ENCODE measurements at places on chromosomes 16 and 17.

GRCh38 chr16:31202414-31203375 is at the start of gene PYCARD:
PYCARD (minus strand) TSS chr16:31202760; CDS start chr16:31202690, 70 bp downstream.
- DNase-seq = peak; percentile 54

GRCh38 chr17:60729854-60730253 is 52.2 kb downstream of the BCAS3 start:
- no peak for DNase-seq

GRCh38 chr17:76153640-76154039 is 12.6 kb upstream of the FOXJ1 start:
- peak; percentile 9 for DNase-seq

DNA sequence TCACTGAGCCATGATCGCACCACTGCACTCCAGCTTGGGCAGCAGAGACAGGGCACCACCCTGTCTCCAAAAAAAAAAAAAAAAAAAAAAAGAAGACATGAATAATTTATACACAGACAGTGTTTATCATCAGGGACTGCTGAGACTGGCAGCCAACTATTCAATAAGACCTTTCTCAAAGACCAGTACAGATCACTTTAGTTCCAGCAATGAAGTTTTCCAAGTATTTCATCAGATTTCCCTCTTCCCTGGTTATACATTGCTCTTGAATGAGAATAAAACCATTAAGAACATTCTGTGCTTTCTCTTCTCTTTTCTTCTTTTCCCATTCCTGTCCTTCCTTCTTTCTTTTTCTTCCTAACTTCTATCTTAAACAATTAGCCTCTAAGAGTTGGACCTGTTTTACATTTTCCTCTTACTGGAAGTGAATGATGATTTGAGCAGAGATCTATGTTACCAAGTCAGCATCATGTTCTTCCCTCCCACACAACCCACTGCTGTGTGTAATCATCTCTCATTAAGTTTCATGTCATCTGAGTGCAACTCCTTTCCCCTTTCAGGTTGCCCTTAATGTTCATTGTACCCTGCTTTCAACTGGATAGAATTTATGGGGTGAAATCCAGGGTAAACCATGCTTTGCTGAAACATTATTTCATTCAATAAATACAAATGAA is 35.9 kb upstream of the SMIM36 start:
- DNase-seq = peak; percentile 28

- DNase-seq = no peak
Measured at GRCh38 chr17:789160-789840, 7.1 kb downstream of the MRM3 start.

- DNase-seq = no peak
Measured at GRCh38 chr16:5523829-5524228, 426.2 kb upstream of the EEF2KMT start.

GRCh38 chr16:19582050-19582831 is 26.7 kb downstream of the VPS35L start:
- DNase-seq = no peak

DNA sequence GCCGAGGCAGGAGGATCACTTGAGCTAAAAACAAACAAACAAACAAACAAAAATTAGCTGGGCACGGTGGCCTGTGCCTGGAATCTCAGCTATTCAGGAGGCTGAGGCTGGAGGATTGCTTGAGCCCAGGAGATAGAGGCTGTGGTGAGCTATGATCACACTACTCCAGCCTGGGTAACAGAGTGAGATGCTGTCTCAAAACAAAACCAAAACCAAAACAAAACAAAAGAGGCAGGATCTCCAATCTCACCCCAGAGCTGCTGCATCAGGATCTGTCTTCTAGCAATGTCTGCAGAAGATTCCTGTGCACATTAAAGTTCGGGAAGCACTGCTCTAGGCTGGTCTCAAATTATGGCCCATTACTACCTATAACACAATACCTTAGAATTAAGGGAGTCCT is 43.1 kb downstream of the MAP2K6 start:
- no peak for DNase-seq

DNA sequence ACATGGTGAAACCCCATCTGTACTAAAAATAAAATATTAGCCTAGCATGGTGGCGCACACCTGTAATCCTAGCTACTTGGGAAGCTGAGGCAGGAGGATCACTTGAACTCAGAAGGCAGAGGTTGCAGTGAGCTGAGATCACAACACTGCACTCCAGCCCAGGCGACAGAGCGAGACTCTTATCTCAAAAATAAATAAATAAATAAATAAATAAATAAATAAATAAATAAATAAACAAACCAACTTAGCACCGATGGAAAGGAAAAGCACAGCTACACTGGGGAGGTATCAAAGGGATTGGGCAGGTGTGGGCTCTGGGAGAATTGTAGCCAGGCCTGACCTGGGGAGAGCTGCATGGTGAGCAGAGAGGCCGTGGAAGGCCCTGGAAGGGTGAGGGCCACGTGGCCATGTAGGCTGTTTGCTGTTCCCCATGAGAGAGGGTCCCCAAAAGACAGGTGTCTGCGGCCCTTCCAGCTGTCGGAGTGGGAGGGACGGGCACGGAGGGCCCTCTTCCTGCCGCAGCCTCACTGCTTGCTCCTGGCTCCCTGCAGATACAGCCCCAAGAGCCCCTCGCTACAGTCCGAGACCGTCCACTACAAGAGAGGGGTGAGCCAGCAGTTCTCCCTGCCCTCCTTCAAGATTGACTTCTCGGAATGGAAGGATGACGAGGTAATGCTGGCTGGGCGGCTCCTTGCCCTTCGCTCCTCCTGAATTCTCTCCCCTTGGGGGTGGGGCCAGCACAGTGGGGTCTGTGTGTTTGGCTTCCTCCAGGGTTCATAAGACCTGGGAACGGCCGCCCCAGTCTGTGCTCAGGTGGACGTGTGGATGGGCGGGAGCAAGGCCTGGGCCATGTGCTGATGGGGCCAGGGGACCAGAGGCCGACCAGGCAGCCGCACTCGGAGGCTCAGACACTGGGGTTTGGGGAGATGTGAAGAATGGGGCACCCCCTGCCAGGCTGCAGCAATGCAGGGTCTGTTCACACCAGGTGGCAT is 32.4 kb downstream of the MGRN1 start:
- DNase-seq = no peak

DNA sequence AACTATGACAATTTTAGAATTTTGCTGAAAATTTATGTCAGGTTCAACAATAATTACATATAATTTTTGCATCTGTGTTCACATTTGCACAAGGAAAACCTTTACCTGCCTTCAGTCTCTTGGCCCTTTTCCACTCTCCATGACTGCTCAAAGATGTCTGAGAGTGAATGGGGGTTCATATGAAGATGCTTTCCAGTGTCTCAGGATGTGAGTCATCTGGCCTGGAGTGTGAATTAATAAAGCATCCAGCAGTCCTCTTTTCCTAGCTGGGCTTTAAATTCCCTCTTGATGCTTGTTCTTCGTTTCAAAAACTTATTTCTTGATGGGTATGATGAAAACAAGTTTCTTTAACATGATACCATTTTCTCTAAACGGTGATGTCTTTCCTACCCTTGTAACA is 99.9 kb downstream of the CDK5R1 start:
- DNase-seq = no peak

GRCh38 chr16:49382916-49383315 is 9.3 kb downstream of the C16orf78 start:
- DNase-seq = no peak

- DNase-seq = no peak
Measured at GRCh38 chr17:21171309-21171922, 42.5 kb downstream of the TMEM11 start.

DNA sequence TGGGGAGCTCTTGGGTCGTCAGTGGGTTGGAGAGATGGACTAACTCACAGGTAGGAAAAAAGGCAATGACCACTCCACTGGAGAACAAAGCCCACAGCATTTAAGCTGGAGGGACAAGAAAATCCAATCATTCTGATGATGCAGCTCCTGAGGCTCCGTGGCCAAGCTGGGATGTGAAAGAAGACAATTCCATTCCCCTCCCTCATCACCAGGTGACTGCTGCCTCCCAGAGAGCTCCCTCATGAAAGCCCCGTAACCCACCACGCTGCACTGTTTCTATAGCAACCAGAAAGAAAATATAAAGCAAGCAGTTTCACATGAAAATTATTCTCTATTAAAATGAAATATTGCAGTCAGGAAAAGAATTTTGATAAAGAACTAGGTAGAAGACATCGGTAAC is 15.2 kb downstream of the ANKRD11 start:
- no peak for DNase-seq

- DNase-seq = peak; percentile 14
Measured at GRCh38 chr16:11162586-11163268, 93.3 kb downstream of the SOCS1 start.

DNA sequence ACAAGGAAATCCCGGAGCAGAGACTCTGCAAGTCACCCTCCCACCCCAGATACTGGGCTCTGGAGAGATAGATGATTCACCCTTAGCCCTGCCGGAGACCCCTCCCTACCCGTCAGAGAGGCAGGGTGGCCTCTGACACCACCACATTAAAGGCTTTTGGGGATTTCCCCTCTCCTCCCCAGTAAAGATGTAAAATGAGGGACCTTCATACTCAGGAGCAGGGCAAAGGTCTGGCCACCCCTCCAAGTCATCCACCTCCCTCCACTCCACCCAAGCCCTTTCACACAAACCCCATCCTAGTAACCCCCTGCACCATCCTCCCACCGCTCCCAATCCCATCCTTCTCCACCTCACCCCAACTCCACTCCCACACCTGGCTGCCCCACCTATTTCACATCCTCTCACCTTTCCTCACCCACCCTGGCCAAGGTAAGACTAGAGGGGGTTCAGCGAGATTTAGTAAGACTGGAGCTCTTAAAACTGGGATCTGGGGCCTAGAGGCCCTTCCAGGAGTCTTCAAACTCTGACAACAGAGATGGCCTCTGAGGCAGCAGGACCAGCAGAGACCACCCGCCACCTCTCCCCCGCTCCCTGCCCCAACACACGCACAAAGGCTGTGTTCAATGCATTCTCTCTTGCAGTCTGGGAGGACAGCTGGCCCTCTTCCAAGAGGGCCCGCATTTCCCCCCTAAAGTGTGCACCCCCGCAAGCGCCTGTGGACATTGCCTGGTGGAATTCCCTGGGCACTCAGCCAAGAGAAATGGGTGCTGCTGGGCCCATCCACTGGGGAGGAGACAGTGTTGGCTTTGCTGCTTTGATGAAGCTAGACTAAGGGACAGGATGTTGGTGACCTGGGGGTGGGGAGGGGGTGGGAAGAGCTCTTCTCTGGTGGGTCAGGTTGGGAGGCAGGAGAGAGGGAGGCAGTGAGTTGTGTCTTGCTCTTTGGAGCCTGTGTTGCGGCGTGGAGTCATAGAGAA is 1.1 kb downstream of the ABAT start:
- DNase-seq = no peak

DNA sequence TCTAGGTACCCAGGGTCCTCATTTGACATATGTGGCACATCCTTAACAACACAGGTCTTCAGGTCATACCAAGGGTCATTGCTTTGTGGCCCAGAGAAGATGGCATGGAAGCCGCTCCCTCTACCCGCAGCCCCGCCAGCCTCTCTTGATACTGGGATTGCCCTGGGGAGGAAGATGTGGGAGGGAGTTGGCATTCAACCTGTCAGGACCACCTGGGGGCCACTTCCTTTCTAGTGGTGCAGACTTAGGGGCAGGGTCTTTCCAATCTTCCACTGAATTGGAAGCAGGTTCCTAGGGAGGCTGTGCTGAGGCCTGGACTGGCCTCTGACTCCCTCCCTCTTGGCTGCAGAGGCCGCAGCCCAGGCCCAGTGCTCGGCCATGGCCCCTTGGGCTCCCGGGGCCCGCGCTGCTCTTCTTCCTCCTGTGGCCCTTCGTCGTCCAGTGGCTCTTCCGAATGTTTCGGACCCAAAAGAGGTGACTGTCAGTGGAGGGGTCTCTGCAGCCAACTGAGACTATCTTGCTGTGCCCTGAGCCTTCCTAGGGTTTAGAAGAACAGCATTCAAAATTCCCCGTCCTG is 5.1 kb upstream of the HEXIM1 start:
- DNase-seq = no peak

GRCh38 chr16:56362706-56363105 is 62.6 kb downstream of the AMFR start:
- no peak for DNase-seq

- no peak for DNase-seq
Measured at GRCh38 chr16:9068886-9069285, 22.6 kb upstream of the HAPSTR1 start.

DNA sequence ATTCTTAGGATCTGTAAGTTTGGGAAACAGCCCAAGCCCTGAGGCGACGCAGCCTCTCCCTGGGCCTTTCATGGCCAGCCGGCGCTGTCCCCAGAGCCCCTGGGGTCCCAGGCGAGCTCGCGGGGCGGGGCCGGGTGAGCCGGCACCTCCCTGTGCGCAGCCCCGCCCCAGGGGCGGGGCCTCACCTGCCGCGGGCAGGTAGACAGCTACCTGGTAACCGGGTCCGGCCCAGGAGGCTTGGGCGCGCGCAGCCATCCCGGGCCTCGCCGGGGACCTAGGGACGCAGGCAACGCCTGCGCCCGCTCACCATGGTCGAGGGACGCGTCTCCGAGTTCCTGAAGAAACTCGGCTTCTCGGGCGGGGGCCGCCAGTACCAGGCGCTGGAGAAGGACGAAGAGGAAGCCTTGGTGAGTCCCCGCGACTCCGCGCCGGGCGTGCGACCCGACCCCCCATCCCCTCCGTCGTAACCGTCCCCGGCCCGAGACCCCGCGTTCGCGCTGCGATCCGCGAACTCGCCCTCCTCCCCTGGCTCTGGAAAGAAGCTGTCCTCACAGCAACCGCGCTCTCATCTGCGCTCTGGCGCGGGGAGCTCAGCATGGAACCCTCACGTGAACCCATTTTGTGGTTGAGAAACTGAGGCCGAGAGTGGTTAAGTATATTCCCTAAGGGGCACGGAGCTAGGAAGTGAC is at the start of gene ATP2C2:
ATP2C2 (plus strand) TSS at position 231 of the 689 bp plus-strand sequence; CDS start at position 309, 78 bp downstream.
- DNase-seq = no peak

DNA sequence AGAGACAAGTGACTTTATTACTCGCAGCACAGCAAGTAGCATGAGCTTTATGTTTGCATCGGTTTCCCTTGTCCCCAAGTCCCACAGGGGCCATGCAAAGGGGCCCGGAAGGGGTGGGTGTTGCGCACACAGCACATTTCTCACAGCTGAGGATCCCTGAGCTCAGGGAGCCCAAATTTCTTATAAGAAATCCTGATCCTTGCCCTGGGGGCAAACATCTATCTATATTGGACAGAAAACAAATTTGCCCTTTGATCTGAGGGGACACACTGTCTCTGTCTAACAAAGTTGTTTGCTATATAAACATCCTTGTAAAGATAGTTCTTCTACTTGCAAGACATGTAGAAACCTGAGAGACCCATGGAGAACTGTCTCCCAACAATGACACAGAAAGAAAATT is 35.7 kb upstream of the MEAK7 start:
- DNase-seq = no peak

All from adipocyte (in vitro differentiated cells).